ENCODE measurements at places on chromosomes 5 and 9. TPM values are rescaled to one million over a fixed set of nuclear protein-coding genes. Genes with fewer than 3 reads are reported as not detected.

DNA sequence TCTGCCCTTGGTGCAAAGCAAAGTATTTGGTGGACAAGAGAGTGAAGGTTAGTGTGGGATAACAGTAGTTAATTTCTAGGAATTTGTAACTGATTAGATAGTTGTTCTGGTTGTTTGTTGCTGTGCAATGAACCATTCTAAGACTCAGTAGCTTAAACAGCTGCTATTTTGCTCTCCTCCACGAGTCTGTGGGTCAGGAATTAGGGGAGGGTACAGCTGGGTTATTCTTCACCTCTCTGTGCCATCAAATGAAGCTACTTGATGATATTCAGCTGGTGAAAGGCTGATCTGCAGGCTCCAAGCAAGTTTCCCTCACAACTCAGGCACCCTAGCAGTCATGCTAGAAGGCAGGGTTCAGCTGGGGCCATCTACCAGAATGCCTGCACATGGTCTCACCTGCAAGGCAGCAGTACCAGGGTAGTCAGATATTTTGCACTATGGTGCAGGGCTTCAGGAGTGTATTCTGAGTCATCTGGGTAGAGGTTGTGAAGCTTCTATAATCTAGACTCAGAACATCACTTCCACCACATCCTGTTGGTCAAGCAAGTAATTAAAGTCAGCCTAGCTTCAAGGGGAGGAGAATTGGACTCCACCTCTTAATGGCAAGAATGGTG is 159.5 kb upstream of the SLC28A3 start:
- no peak for DNase-seq

Gene SPINK4
- 0.67 TPM for polyA plus RNA-seq

Gene ZBTB26
- polyA plus RNA-seq = 5.1 TPM

Gene ST8SIA4
- 6.9 TPM for polyA plus RNA-seq

Measured in spleen (tissue), 13 donors.